GDM1 (cell line): ENCODE measurements at places on chromosomes 12 and 14.

- no peak for DNase-seq
Observed at GRCh38 chr12:62730649-62731048, 204.3 kb downstream of the PPM1H start.

DNA sequence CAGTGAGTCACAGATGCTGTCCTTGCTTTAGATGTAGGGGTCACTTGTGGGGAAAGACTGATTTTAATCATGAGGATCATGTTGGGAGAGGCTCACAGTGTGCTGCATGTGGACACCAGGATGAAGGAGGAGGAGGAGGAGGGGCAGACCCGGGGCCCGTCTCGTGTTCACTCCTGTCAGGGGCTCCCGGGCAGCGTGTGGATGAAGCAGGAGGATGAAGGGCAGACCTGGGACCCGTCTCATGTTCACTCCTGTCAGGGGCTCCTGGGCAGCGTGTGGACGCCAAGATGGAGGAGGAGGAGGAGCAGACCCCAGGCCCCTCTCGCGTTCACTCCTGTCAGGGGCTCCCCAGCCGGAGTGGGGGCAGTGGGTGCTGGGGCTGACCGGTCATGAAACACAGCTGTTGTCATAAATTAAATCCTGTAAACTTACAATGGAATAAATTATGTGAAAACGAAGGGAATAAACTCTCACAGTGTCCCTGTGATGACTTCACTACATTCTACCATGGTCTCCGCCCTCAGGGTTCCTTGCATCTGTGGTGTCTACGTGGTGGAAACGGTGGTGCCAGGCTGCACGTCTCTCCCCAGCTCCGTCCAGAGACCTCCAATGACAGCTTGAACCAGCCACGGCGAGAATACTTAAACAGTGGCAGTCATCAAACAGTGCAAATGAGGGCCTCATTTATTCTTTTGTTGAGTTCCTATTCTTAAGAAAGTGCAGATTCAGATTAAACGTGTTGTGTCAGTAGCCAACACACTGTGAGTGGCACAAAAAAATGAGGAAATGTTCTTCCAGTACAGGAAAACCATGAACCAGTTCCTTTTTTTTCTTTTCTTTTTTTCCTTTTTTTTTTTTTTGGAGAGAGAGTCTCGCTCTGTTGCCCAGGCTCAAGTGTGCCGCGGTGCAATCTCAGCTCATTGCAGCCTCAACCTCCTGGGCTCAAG lies 37.7 kb upstream of the SFSWAP start:
- peak; percentile 8 for DNase-seq

GRCh38 chr14:47619392-47619791 lies 56.0 kb downstream of the MDGA2 start:
- DNase-seq: no peak

- DNase-seq: no peak
Observed at GRCh38 chr12:25100194-25101091, 94.5 kb downstream of the DNAI7 start.

DNA sequence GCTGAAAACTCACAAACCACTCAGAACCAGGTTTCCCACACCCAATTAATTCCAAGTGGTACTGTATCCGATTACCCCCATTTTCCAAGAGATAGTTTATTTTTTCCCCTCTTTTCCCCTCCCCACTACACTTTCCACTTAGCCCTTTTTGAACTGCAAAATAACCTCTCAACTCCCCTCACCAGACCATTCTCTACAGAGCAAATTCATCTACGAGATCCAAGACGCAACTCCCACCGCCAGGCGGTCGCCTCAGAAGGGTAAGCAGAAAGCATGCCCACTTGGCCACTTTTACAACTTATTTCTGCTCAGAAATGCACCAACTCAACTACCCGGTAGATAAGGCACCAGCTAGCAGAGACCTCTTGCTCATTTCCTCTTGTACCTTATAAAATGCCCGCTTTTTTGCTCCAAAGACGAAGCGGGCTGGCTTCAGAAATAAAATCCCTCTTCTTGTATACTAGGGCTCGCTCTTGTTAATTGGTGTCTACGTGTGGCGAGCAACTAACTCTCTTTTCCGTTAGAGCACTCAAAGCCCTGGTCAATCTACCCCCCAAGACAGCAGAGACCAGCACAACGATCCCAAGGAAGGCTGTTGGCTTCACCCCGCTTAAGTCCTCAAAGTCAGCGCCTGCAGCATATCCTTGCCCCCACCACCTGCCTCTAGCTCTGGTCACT lies 910 bp upstream of the SRP54 start:
- DNase-seq: no peak

DNA sequence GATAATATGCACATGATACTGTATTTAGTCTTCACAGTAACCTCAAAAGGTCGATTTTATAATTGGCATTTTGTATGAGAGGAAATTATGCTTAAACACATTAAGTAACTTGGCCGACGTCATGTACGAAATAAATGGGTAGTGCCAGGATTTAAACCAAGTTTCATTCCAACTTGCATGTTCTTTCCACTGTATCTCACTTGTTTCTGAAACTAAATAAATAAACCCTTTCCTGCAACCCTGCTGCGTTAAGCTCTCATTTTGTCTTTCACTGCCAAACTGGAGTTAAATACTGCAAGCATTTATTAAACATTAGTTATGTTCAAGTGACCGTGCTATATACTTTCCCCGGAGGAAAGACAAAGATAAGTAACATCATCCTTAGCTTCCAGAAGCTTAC lies 293.9 kb upstream of the PRKD1 start:
- DNase-seq: no peak

DNA sequence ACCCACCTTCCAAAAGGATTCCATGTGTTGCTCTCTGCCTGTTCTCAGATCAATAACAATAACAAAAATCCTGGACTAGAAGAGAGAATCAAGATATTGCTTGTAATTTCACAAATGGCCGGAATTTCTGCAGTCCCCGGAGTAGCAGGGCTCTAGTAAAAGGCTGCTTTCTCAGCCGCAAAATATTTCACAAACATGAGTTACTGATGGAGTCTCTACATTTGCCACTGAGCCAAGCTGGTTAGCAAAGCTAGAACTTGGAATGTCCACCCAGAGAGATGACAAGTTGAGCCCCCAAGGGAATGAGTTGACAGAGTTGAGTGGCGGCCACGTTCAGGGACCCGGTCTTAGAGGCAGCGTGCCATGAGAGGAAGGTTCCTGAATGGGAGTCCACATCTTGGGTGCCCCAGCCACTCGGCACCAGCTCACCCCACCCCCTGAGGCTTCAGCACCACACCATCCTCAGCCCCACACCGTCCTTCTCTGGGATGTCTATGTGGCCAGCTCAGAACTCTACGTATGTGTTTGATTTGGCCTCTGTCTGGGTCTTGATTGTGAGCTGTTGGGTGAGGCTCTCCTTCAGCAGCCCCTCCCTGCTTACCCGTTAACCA lies 15.9 kb downstream of the FBLN5 start:
- DNase-seq: no peak

GRCh38 chr14:98906123-98906995 lies 365.6 kb downstream of the BCL11B start:
- no peak for DNase-seq

DNA sequence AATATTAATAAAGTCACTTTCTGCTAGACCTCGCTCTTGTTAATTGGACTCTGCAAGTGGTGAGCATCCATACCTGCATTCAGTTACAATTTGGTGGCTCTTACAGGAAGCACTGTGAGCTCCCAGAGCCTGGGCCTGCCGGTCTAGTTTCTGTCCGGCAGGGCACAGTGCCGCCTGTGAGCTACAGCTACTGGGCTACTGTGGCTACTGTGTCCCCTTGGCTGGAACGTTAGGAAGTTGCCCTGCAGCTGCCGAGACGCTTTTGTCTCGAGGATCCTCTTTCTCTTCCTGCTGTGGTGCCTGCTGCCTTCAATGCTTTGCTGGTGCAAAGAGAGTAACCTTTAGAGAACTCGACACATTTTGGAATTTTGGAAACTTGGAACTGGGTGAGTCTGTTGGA lies 44.6 kb upstream of the PTGDR start:
- DNase-seq: no peak

DNA sequence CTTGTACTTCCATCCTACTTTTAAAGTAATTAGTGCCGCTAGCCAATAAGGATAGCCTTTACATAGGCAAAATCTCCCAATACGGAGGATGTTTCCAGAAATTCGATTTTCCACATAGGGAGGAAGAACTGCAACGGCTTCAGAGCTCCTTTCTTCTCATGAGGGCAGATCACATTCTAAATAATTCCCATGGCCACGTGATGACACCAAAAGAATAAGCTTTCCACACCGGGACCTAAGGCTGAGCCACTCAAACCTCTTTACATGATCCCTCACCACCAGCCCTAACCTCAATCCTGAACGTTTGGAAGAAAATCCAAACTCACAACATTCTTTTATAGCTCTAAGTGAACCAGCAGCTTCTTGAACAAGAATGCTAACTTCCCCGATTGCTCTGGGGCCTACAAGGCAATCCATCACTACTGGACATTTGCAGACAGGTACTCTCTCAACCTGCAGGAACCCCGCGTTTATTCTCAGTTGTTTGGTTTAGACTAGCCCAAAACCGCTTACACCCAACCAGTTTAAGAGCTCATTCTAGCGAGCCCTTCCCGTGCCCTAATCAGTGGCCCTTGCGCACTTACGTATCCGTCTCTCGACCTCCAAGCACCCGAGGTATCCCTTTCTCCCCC lies 884 bp downstream of the CAPRIN2 start:
- DNase-seq: no peak

DNA sequence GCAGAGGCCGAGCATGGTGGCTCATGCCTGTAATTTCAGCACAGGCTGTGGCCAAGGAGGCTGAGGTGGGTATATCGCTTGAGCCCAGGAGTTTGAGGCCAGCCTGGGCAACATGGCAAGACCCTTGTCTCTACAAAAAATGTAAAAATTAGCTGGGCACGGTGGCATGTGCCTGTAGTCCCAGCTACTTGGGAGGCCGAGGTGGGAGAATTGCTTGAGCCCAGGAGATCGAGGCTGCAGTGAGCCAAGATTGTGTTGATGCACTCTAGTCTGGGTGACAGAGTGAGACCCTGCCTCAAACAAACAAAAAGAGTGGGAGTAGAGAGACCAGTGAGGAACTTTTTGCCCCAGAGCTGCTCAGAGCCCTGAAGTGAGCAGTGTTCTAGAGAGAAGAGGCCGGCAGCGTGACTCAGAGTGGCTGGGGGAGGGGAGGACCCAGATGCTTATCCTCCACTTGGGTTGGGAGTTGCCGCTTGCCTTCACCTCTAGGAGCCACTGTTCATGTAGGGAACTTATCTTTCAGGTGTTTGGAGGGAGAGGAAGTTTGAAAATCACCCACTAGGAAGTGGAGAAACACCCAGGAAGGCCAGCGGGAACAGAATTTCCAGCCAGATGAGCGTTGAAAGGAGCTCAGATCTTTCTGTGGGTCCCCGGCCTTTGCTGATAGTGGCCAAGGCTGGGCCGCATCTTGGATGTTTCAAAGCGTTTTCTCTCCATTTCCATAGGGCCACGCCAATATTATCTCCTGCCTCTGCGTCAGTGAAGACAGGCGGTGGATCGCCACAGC lies 15.3 kb downstream of the CFAP251 start:
- no peak for DNase-seq

DNA sequence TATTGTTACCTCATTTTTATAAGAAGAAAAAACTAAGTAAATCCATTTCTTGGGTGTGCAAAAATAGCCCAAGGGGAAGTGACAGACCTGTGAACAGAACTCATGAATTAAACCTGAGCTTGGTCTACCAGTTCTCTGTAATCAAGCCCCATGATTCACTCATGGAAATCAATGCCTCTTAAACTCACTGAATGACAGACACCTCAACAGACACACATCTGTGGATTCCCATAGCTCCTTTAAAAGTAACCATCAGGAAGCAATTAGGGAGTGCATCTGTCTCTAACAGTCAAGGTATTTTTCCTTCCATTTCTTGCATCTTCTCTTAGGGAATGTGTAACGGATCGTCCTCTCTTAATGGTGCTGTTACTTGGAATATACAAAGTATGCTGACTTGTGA lies 215.0 kb upstream of the EEA1 start:
- no peak for DNase-seq

- no peak for DNase-seq
Observed at GRCh38 chr12:58254463-58255100, 313.2 kb downstream of the ATP23 start.

DNA sequence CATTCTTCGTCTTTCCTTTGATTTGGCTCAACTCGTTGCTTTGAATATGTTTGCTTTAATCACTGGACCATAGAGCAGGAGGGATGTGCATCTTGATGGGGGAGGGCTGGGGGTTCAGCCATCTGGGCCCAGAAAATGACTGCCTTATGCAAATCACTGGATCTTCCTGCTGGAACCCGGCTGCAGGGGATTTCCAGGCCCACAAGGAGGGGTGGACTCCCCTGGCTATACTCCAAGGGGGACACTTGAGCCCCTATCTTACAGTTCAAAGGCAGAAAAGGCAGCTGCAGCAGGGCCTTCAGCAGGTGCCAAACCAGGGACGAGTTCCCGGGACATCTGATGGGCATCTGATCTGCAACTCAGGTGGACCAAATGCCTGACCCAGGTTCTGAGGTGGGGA lies 122.5 kb downstream of the DICER1 start:
- no peak for DNase-seq

GRCh38 chr12:123056709-123057108 lies 76.2 kb downstream of the ARL6IP4 start:
- no peak for DNase-seq

DNA sequence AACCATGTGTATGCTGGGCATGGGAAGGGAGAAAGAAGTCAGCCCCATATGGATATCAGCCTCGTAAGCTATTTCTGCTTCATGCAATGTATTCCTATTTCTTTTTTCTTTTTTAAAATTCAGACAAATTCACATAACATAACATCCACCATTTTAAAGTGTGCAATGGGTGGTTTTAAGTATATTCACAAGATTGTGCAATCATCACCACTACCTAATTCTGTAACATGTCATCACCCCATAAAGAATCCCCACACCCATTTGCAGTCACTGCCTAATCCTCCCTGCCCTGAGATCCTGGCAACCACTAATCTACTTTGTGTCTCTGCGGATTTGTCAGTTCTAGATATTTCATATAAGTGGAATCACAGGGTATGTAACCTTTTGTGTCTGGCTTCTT lies 9.5 kb downstream of the POMT2 start:
- no peak for DNase-seq

DNA sequence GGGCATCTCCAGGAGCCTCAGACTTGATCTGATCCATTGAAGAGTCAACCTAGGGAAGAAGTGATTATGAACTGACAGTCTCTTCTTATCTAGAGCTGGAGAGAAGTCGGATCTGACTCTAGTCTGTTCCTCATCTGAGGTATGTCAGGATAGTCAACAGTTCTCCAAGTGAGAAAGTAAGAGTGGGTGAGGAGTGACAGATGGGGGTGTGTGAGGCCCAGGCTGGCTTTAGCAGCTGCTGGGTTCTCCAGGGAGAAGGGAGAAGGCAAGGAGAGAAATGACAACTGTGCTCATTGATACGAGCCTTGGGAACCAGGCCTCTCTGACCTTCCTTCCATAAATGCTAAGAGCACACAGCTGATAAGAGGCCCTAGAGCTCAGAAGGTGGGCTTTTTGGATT lies 53.3 kb downstream of the IRAK3 start:
- DNase-seq: no peak
